ENCODE measurements at places on chromosomes 5 and 9. TPM values are rescaled to one million over a fixed set of nuclear protein-coding genes. Genes with fewer than 3 reads are reported as not detected.

GRCh38 chr9:109192732-109193361 is 25.8 kb upstream of the FRRS1L start:
- peak; percentile 4 for DNase-seq

DNA sequence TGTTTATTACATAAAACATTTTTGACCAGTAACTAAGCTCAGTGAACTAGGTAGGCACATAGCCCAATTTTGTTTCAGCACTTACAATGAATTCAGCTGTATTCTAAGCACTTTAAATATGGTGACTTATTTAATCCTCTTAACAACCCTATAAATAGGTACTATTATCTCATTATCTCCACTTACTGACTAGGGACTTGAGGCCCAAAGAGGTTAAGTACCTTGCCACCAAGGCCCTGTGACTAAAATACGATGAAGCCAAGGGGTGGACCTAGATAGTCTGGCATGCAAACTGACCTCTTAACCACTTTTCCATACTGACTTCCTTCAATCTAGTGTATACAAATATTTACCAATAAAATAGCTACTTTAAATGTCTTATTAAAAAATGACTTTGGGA is 266.4 kb downstream of the ZNF608 start:
- no peak for DNase-seq

The NR4A3 gene
- total RNA-seq, result 0.15 TPM

DNA sequence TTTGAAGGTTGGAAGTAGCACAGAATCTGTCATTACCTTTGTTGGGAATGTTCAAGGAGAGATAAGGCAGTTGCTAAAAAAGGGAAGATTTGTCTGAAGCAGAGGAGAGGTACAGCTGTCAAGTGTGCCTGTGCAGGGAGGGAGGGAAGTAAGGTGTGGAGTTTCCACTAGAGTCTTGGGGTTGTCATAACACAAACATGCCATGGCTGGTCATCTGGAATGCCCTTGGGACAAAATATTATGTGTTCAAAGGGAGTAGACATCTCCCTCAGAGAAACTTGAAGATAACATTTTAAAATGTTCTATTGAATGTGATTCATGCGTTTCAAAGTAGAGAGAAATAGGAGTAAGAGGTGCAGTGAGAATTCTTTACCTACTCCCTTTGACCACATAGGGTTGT is 95.0 kb downstream of the MUSK start:
- no peak for DNase-seq

GRCh38 chr9:136847088-136847825 is 2.0 kb upstream of the PHPT1 start:
- peak; percentile 53 for DNase-seq

The LRRC19 gene
- total RNA-seq, result not detected

GRCh38 chr5:147711019-147711418 is 71.5 kb downstream of the JAKMIP2 start:
- no peak for DNase-seq

The PLPP6 gene
- total RNA-seq, result 9.9 TPM

The ZNG1C gene
- total RNA-seq, result 39.4 TPM

The MRPL50 gene
- 21.1 TPM for total RNA-seq

GRCh38 chr5:35483780-35484179 is 133.9 kb upstream of the SPEF2 start:
- DNase-seq, result peak; percentile 65

The LIX1 gene
- total RNA-seq, result 0.17 TPM

DNA sequence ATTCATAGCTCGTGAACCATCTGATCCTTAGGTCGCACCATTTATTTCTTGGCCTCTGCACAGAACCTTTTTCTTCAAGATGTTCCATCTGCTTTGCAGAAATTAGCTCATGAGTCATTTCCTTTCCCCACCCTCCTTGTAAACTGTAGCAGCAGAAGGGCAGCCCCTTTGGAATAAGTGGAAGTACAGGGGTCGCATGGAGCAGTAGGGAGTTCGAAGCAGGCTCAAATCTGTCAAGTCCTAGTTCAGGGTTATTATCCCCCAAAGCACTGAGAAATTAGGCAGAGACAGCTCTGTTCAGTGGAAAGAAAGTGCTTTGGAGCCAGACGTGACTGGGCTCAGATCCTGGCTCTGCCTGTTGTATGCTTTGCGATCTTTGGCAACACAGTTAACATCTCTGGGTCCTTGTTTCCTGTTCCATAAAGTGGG is 84.2 kb downstream of the SGCD start:
- peak; percentile 2 for DNase-seq

The TEK gene
- 0.35 TPM for total RNA-seq

DNA sequence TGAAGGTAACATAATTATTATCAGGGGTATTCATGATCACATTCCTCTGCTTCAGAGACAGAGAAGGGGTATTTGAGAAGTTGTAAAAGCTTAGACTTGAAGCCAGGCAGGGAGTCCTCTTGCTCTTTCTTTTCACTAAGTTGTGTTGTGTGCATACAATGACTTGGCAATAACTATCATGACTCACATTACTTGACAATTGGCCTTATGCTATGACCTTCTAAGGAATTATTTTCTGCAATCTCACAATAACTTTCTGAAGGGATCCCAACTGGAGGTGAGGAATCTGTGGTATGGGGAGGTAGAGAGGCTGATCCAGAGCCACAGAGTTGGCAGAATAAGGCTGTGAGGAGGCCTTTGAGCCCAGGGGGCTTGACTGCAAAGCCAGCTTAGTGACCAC is 622.3 kb downstream of the MTRR start:
- peak; percentile 3 for DNase-seq

The SLCO6A1 gene
- not detected for total RNA-seq

- peak; percentile 11 for DNase-seq
Observed at GRCh38 chr5:76521240-76521758, 101.9 kb downstream of the F2RL2 start.

DNA sequence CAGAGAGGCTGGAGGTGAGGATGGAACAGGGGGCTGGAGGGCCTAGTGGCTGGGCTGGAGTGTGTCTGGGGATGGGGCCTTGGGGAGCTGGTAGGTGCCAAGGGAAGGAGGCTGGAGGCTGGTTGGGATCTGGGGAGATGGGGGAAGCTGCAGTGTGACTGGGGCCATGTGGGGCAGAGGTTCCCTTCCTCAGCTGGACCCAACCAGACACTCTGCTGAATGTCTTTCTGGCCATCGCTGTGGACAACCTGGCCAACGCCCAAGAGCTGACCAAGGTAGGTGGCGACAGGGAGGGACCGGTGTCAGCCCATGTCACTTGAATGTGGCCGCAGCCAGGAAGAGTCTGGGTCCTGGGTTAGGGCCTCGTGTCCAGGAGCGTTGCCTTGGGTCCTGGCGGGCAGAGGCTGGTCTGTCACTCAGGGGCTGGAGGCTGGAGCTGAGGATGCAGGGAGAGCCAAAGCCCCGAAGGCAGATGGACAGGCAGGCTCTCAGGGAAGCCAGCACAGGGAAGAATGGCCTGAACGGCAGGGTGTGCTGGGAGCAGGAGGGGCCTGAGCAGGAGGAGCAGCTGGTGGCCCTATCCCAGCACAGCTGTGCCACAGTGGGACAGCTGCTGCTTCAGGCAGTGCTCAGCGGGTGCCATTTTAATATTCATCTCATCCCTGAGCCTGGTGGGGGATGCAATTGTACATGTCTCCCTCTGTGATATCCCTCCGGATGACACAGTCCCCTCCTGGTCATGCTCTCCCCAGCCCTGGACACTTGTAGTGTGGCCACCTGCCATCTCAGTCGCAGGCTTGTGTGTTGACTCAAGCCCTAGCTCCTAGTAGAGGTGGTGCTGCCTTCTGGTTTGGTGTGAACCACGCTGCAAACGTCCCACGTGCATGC is 132.5 kb downstream of the CACNA1B start:
- no peak for DNase-seq

DNA sequence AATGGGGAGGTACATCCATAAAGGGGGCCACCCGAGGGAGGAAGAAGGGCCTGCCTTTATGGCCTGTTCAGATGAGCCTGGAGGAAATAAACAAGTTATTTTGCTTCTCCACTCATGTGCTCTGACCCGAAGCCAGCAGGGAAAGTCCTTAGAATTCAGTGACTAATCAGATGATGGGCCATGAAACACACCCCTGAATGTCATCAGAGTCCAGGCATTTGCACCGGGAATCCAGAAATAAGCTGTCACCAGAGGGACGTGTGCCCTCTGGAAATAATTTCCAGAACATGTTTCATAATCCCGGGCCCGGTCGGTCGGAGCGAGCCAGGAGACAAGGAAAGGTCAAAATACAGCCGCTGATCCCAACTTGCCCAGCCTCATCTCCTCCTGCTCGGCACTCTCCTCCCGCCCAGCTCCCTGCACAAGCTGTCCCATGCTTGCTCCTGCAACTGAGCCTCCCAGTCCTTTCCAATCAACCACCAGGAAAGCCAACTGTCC is 73.6 kb upstream of the ZNF622 start:
- DNase-seq, result peak; percentile 99

GRCh38 chr9:69193685-69194032 is 19.6 kb downstream of the TJP2 start:
- DNase-seq, result no peak

The SMIM33 gene
- total RNA-seq, result not detected

The HCN1 gene
- total RNA-seq, result under 0.01 TPM

DNA sequence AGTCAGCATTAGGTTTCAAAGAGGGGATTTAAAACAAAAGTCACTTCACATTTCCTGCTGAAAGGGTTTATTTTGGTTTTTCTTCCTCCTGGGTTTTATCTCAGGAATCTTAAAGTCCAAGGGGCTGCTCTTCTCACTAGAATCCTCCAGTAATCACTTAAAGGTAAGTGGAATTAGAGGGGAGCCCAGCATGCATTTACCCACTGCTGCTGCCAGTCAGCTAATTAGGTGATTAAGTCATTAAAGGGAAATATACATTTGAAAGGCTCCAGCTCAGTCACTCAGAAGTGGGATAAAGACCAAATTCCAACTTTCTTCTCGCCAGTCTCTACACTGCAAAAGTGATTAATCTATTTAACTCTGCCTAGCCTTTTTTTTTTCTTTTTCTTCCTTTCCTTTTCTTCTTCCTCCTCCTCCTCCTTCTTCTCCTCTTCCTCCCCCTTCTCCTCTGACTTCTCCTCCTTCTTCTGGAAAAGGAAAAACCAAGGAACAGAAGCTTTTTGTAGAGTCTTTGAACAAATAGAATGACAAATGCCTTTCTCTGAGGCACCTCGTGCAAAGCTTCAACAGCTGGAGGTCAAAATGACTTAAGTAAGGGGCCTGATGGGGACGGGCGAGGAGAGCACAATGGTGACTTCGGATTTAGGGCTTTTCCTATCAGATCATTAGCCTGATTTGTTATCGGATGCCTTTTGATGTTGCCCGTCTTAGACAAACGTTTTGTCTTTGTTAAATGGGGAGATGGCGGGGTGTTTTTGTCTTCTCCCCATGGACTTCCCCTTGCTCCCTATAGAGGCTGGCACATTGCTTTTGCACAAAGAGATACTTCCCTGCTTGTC is 617.6 kb downstream of the IRX1 start:
- DNase-seq, result no peak

The ENG gene
- total RNA-seq, result 6.8 TPM

The CD180 gene
- not detected for total RNA-seq
